A549 treated with CORT108297 at 1 μM for 4 hours (cell line): ENCODE measurements at places on chromosomes 3 and 15. TPM values are rescaled to one million over a fixed set of nuclear protein-coding genes. Genes with fewer than 3 reads are reported as not detected.

PLSCR5 gene
- not detected in 5 replicates for total RNA-seq

NOX5 gene
- 0.10 to 0.30 TPM (median 0.24 TPM) in 5 replicates for total RNA-seq

PIERCE2 gene
- 4.3 to 4.8 TPM (median 4.6 TPM) in 5 replicates for total RNA-seq

GRAMD1C gene
- 0.23 to 1.2 TPM (median 0.43 TPM) in 5 replicates for total RNA-seq

GOLGA8G gene
- total RNA-seq, result not detected in 5 replicates

ACSBG1 gene
- 0.15 to 0.39 TPM (median 0.16 TPM) in 5 replicates for total RNA-seq

PPP1R14D gene
- total RNA-seq, result 0.10 to 0.28 TPM in 2 of 5 replicates, not detected in the others

RPP14 gene
- total RNA-seq, result 10.0 to 12.8 TPM (median 11.1 TPM) in 5 replicates

GNAT1 gene
- total RNA-seq, result 0.06 TPM in 1 of 5 replicates, not detected in the others

ITGB5 gene
- 350 to 465 TPM (median 432 TPM) in 5 replicates for total RNA-seq

NR1I2 gene
- total RNA-seq, result not detected in 5 replicates

CCNB2 gene
- total RNA-seq, result 97.1 to 117 TPM (median 99.5 TPM) in 5 replicates

FSTL1 gene
- 49.9 to 91.3 TPM (median 71.1 TPM) in 5 replicates for total RNA-seq

SI gene
- not detected in 5 replicates for total RNA-seq
